ENCODE measurements at places on chromosomes 1 and 21.

DNA sequence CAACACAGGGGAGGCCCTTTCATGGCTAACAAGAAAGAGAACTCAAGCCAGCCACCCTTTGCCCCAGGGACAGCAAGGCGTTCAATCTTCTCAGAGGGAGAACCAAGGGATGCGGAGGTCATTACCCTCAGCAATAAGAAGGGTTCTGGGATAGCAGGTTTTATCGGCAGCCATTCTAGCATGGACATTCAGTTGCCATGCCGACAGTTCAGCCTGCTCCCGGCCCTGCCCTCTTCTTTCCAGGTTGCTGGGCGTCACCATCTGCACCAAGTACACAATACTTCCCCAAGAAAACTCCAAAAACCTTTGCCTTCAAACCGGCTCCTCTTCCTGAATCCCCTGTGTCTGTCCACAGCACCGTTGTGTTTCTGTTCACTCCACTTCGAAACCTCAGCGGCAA, 47.1 kb downstream of the SYT2 start:
- DNase-seq: no peak

GRCh38 chr1:225987491-225988316, 11.4 kb downstream of the SDE2 start:
- peak; percentile 68 for DNase-seq

DNA sequence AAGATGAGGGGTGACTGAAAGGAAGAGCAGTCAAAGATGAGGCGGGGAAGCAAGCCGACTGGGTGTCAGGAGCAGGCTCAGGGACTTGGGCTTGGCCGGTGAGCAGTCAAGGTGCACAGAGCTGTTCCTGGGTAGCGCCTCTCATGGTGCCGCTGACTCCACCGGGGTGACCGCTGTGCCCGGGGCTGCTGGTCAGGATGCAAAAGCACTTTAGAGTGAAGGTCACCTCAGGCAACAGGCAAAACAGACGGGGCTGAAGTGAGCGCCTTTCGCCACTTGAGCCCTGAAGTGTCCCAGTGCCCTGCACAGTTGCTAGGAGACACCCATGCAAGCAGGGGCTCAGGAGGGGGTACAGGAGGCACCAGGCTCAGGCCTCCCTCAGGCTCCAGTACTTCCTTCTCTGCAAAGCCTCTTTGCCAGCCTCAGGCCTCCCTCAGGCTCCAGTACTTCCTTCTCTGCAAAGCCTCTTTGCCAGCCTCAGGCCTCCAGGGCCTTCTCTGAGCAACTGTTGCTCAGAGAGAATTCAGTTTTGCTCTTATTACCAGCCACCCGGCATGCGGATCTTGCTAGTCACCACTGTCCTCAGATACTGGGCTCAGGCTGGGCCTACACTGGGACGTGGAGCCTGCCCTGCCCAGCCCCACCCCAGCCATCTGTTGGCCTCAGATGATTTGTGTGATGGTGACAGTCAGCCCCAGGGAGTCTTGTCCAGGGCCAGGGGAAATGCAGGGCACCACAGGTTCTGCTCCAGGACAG, 99.7 kb upstream of the IRF2BP2 start:
- DNase-seq: peak; percentile 87

DNA sequence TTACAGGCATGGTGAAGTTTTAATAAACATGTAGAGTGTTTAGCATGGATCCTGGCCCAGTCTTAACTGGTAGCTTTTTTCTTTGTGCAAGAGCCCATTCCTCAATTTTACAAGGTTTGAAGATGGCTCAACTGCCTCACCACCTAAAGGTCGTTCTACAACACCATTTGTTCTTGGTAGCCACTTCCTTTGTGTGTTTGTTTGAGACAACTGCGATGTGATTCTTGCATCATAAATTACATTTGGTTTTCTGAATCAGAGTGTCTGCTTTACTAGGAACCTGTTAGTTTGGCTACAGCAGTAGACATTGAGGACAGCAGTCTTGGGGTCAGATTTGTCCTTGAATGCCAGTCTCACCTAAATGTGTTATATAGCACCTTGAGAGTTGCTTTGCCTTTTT, 3.3 kb downstream of the PLEKHM2 start:
- DNase-seq: peak; percentile 57

DNA sequence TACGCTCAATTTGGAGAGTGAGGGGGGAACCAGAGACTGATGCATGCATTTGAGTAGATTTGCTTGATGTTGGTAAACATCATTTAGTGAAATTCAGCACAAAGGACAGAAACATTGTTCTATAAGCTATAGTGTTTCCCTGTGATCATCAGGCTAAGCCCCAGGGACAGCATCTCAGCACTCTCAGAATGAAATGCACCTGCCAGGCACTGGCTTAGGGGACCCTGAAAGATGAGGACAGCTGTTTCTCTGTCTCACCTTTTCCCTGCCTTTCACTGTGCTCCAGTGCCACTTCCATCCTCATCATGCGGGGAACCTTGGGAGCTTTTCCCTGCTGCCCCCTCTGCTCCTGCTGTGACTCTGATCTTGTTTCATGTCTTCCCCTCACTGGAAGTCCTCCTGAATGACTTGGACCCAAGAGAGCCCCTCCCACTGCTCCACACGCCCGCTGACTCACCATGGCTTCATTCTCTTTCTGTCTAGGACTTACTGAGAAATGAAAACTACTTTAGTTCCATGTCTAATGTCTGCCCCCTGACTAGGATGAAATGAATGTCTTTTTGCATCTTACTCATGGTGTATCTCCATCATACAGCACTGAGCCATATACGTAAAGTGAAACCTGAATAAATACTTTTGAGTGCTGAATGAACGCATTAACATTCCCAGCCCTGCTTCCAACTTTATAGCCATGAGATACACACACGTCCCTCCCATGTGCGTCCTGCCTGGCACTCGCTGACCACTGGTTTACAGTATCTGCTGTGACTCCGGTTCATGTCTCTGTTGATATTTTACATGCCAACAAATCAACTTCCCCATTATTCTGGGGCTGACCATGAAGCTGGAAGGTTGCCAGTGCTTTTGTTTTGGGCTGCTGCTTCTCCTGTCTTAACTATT, 182.0 kb downstream of the PCP4 start:
- peak; percentile 5 for DNase-seq

GRCh38 chr1:35188578-35189392, 4.2 kb downstream of the SFPQ start:
- no peak for DNase-seq

GRCh38 chr1:169288011-169288414, 79.6 kb downstream of the NME7 start:
- DNase-seq: no peak
